SK-MEL-5 (cell line): ENCODE measurements at places on chromosomes 12 and 14. TPM values are rescaled to one million over a fixed set of nuclear protein-coding genes. Genes with fewer than 3 reads are reported as not detected.

GRCh38 chr12:6193853-6194815 is 6.1 kb upstream of the CD9 start:
- peak; percentile 67 for DNase-seq

DNA sequence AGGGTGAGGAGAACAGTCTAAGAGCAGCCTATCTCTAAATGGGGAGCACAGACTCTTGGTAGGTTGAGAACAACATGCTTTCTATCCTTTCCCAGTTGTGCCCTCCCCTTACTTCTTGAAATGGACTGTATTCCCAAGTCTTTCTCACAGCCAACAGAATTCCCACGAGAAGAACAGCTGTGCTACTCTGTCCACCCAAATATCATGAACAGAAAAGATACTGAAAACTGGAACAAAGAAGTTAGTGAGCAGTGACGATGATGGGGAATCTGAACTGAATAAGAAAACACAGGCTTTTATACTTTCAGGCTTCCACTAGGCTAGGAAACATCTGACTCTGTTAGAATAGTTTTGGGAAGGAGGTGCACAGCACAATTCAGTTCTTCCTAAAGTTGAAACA is 3.4 kb downstream of the NACA start:
- DNase-seq, result peak; percentile 41

DNA sequence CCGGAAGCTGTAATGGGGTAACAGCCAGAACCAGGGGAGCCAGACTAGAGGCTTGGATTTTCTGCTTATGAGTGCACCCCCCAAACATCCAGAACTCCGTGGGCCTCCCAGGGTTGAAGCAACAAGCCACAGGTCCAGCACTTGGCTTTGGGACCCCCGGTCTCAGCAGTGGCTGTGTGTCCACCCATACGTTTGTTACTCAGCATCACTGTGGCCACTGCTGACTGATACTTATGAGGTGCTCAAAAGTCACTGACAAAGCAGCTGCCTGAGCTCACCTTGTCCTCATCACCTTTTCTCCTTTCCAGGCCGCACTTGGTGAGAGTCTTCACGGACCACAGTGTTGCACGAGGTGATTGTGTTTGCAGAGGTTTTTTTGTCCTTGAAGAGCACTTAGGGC is 145.6 kb upstream of the RFLNA start:
- DNase-seq, result no peak

GALNT16 gene
- total RNA-seq, result 0.16 and 0.35 TPM in 2 replicates

GPR137C gene
- 0.32 and 0.40 TPM in 2 replicates for total RNA-seq
